ENCODE measurements at places on chromosomes 4 and X.

DNA sequence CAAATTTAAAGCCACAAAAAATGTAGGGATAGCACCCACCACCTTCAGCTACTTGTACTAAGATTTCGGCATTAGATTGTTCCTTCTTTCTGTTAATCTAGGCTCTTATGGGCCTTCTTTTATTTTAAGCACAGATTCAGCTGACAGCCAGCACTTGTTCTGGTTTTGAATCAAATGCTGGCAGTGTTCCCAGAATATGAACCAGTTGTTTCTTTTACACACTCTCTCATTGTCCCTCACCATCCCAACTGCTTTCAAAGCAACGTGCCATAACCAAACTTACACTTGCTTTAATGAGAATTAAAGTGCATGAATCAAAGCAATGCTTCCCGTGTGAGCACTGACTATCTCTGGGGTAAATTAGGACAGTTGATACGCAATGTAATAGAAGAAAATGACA, 744.5 kb upstream of the FAM241A start:
- no peak for DNase-seq

DNA sequence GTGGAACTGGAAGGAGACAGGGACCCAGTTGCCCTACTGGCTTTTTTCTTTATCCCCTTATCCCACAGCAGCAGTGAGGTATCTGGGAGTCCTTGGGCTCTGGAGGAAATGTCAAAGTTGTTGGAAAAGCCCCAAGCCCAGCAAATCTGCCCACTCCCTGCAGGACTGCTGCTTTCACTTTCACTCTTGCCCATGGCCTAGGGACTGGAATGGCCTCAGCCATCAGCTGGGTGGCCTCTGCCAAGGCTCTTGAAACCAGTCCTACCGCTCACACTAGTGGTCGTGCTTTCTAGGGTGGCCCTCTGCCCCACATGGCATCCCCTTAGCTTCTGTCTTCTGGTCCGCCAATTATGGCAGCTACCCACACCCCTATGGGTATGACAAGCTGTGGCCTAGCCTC, 9.7 kb upstream of the RHOXF1 start:
- no peak for DNase-seq

DNA sequence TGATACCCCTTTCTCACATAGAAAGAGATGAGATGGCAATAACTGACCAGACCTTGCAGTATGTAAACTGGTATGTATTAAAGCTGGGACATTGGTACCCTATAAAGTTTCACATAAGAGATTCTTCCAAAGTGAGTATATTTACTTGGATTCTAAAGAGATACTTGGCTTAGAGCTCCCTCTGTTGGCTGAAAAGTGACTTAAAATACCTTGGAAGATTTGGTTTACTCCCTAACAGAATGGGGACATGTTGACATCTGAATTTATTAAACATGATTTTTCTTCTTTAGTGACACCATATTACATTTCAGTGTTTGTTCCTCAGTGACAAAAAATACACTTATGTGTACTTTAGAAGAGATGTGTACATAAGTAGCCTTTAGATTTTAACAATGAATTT, 47.9 kb upstream of the RGN start:
- DNase-seq, result no peak

DNA sequence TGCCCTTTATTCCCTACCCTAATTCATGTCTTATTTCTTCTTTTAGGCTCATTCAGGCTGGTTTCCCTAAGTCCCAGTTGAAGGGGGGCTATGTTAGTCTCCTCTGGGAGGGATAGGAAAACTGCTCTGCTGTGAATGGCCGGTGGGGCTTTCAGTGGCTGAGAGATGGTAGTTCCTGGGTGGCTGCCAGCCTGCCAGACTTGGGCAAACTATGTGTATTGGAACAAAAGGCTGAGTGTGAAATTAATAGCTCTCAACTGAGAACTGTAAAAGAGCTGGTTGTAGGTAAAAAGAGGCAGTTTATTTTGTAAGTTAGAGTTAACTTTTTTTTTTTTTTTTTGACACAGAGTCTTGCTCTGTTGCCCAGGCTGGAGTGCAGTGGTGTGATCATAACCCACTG, 28.8 kb downstream of the ARHGAP10 start:
- no peak for DNase-seq

DNA sequence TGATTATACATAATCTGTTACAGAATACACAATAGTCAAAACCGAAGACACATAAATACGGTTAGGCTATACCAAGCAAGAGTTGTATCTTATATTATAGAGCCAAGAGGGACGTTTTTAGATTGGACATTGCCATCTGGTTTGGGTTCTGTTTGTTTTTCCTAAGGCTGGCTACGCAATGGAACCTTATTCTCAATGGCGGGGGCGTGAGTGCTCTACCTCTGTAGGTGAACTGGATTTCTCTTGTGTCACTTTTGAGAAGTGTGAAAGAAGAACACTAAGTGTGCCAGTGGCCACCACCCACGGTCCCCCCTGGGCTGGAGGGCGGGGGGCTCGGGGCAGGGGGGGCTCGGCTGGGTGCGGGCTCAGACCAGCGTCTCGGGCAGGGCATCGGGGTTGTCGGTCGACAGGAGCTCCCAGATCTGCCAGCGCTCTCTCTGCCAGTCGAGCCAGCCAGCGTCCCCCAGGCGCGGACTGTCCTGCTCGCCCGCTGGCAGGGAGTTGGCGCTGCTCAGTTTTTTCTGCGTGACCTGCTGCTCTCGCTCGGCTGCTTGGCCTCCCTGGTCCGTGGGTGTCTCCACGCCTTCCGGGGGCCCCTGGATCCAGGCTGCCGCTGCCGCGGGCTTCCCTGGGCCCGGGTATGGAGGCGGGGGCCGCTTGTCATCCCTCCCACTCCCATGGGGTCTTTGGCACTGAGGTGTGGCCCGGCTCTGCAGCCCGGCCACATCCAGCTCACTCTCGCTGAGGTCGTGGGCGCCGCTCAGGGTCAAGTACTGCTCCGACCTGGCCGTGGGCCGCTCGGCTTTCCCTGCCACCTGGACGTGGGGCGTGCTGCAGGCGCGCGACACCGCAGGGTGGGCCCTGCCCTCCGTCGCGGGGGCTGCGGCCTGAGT, 27.6 kb downstream of the HCCS start:
- no peak for DNase-seq

DNA sequence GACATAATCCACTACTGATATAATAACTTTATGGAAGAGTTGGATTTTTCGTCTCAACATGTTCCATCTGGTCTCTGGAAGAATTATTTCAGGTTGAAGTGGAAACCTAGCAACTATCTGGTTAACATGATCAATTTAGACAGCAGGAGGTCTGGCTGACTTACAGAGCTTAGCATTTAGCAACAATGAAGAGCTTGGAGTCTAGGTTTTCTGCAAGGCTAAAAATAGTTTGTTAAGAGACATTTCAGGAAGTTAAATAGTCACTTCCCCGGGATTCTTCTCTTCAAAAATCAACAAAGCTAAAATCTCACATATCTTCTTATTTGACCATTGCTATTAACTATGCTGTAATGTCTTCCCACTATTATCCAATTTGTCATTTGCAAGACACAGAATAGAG, 418.6 kb upstream of the DIPK2B start:
- no peak for DNase-seq

- no peak for DNase-seq
Observed at GRCh38 chr4:21009956-21010355, 309.7 kb downstream of the PACRGL start.

DNA sequence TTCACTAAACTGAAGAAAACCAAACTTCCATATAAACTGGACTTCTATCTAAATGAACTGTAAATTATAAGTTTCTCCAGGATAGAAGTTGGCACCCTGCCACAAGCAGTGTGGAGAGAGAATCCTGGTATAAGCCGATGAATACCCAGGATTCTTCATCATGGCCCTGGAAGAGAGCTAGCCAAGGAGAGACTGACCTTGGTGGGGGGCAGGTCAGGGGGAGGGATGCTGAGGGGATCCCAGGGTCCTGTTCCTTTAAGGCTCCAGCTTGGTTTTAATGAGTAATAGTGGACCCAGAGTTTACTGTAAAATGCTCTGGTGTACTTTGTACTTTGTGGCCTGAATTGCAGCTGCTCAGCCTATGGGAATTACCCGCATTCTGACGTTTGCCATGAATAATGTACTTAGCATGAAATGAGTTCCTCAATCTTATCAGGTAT, 16.9 kb downstream of the RASSF6 start:
- DNase-seq, result no peak

GRCh38 chrX:143058120-143058519, 32.4 kb downstream of the SPANXN4 start:
- DNase-seq, result no peak

DNA sequence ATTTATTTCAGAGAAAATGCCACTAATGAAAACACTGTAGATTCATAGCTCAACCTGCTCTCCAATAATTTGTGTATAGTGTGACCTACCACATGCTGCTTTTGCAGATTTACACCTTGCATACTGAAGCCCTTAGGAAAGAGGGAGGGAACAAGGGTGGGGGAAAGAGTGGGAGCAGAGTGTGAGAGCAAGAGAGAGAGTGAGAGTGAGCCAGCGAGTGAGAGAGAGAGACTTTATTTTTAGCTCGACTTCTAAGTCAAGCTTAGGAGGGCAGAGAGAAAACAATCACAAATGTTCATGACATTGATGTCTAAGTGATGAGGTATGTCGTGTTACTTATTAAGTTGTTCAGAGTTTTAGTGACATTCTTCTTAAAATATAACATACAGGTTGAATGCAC, 112.5 kb upstream of the HAND2 start:
- DNase-seq, result no peak

DNA sequence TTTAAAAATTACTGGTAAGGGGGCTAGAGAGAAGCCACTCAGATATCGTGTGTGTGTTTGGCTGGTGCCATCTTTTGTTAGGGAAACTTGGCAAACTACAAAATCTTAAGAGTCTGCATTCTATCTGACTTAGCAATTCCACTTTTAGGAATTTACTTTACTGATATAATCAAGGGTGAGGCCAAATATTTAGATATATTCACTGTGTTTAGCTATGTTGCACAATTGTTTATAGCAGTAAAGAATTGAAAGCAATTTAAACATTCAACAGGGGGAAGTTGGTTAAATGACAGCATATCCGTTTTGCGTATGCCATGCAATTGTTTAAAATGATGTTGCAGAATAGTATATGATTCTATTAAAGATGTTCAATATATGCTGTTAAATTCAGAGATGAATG, 6.4 kb upstream of the HERC3 start:
- DNase-seq, result no peak

DNA sequence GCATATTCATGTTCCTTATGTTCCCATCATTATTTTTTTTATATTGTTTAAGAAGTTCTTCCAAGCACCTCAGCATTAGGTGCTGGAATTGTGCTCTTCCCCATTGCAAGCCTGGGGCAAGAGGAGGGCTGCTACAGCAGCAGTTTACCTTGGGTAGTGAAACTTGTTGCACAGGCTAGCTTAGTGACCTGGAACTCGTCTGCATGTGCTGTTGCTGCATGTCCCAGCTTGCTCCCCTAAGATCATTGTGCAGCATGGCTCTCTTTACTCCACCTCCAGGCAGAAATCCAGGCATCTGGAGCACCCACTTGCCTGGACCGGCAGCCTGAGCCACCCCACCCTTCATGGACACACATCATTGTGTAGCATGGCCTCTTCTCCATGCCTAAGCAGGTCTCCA, 776.0 kb downstream of the GLUD2 start:
- no peak for DNase-seq

DNA sequence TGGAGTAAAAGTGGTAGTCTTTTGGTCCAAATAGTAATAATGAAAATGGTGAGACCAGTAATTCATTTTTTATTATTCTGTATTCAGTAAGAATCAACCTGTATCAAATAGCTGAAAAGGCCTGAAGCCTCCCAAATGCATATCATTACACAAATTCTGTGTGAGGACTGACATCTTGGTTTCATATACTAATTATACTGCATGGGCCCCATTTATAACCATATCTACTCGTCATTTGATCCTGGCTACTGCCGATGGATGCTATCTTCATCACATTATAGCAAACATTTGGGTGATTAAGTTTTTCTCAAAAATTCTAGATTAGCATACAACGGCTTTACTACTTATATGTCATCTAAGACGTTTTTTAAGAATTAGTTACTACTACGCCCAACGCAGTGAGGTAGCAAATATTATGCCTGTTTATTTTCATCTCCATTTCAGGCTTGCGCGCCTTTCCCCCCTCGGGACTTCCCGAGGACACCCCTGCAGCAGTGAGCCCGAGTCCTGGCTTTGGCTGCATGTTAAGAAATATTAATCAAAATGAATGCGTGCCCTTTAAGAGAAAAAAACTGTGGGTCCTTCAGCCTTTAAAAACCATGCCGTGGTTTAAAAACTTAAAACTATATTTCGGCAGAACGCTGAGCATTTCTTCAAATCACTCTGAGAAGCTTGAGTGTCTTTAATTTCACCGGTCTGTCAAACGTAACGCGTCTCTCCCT, 814 bp upstream of the MMAA start:
- no peak for DNase-seq

- no peak for DNase-seq
Observed at GRCh38 chr4:10196191-10196590, 79.6 kb upstream of the WDR1 start.

DNA sequence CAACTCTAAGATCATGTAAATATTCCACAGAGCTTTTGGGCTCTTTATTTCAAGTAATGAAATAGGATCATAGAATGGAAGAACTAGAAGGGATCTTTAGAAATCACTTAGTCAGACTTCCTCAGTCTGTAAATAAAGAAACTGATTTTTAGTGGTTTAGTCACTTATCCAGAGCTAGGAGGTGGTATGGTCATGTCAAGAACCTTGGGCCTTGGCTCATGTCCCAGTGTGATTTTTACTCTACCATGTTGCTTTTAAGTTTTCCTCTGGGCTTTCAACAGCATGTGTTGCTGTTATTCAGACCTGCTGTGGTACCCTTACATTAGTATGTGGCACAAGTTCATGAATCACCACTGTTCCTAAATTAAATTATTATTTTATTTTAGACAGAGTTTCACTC, 184.9 kb downstream of the FRAS1 start:
- DNase-seq, result no peak

DNA sequence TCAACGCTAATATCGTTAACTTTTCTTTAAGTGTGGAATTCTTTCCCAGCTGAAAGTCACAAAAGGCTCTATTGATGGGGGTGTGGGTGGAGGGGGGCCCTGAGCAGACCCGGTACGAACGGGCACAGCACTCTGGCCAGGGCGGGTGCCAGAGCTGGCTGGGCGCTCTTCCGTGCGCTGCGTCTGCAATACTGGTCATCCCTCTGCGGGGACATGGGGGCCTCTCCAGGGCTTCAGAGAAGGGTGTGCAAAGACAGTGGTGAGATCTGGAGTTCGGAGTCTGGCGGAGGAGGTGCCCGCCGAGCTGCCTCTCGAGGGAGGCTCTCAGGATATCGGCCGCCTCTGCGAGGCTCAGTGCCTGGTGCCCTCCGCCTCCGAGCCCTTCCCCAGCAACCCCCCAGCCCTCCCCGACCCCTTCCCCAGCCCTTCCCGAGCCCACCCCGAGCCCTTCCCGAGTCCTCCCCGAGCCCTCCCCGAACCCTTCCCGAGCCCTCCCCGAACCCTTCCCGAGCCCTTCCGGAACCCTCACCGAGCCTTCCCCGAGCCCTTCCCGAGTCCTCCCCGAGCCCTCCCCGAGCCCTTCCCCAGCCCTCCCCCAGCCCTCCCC, 34.3 kb downstream of the FGFRL1 start:
- no peak for DNase-seq

Data from activated CD4-positive, CD25-positive, alpha-beta regulatory T cell treated with anti-CD3 and anti-CD28 coated beads, Interleukin-2, amount 50 U/mL, for 72 hours (primary cell).